ENCODE measurements at places on chromosomes 7 and 10.

DNA sequence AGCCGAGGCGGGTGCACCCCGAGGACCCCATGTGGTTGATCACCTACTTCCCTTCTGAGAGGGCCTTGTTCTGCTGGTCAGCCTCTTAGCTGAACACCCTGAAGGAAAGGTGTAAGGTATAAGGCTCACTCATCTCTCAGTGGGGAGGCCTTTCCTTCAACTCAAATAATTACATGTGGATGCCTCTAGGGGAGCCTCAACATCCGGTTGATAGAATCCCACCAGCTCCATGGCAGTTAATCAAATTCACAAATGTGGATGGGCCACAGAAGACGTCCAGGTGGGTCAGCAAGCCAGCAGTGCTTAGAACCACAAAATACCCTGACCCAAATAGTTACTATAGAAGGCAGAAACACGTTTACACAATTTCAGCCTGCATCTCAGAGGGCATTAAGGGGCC lies 37.7 kb upstream of the ZNF32 start:
- no peak for DNase-seq

DNA sequence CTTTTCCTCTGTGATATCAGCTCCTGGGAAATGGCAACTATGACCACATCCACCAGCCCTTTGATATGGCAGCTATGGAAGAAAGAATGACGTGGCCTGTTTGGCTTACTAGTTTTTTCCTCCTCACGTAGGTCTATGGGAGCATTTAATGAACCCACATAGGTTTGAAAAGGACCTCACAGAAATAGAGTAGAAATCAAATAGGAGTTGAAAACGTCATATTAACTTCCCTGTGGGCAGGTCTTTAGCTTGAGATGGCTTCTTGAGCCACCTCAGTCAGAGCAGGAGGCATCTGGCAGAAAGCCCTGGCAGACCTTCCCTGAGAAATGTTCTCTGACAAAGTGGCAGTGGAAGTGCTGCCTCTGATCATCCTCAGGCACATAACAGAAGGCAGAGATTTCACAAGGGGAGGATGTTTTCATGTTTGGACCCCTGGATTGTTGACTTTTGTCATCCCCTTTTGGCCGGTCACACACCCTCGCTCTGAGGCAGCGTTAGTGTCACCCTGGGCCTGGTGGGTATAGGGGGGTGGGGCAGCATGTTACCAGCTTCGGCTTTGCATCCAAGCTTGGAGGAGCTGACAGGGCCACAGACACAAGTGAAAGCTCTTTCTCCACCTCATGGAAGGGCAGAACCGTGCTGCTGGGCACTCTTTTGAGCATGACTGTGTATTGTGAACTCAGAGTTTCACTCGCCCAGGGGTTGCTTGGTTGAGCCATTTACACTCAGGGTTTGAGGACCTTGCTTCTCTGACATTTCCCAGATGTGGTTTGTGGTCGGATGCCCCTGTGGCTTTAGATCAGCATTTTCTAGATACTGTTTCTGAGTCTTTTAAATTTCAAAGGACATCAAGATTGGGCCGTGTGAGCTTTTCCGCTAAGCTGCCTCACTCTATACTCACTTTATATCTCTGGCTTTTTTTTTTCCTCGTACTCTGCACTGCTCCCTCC lies 184.2 kb downstream of the STK31 start:
- DNase-seq: peak; percentile 28

GRCh38 chr7:158245724-158246041 lies 341.9 kb downstream of the PTPRN2 start:
- DNase-seq: no peak

DNA sequence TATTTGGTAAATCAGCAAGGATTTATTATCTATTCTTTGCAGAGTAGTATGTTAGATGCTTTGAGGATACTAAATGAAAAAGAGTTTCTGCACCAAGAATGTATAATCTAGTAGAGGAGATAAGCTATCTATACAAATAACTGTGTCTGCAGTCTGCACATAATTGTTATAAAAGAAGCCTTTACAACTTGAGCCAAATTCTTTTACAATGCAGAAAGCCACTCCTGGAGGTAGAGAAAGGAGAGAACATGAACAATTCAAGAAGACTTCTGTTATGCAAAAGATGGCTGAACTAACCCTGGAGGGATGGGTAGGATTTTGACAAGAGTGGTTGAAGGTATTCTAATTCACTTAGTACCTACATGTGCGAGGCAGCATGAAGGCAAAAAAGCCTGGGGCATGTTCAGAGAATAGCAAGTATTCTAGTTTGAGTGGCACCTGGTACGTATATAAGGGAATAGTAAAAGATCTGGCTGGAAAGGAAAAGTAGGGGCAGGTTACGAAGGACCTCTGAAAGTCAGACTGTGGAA lies 251.1 kb upstream of the KAT6B start:
- no peak for DNase-seq

DNA sequence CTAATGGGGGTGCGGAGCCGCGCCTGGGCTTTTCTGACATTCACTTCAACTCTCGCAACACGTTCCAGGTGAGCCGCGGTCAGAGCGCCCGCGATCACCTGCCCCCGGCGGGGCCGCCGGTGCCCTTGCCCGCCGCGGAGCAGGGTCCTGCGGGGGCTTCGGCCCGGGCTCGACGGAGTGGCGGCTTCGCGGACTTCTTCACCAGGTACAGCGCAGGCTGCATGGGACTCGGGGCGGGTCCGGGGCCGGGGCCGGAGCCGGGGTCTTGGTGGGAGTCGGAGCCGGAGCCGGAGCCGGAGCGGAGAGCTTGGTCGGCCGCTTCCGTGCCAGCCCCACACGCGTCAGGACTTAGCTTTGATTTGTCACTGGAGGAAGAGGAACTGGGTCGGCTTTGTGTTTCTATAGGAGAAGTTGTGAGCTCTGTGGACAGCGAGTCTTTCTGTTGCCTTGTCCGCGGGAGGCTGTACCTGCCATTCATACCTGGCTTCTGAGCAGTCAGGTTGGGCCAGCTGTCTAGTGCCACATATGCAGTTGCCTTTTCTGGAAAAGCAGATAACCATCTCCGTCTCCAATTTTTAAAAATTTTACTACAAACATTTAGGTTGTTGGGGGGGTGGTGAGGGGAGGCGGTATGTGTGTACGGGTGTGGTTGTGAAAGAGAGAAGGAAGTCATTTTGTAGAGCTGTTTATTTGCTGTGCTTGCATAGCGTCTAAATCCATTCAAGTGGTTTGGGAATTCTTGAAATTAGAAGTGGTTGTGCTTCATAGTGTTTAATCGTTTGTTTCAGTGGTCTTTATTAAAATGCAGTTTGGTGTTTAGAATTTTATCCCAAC lies 1.3 kb downstream of the TBC1D12 start:
- peak; percentile 48 for DNase-seq

Data from fibroblast of upper back skin (primary cell).